HFFc6 (cell line): ENCODE measurements at places on chromosomes 7 and 10.

GRCh38 chr7:68133045-68133444 is 1136.4 kb downstream of the TYW1 start:
- DNase-seq = no peak

DNA sequence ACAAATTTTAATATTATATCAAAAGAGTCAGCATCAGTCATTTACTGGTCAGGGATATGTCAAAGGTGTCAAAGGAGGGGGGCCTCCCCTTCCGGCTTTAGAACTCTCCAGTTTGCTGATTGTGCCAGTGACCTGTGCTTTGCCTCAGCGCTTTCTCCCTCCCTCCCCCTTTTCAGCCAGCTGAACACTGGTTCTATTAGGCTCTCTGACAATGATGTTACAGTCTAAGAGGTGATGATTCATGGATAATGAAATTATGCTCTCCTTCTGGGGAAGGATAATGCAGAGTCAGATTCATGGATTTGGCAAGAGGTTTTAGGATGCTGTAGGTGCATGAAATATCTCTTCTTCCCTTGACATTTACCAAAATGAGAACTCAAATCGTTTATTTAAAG is 6.1 kb downstream of the LRRTM3 start:
- no peak for DNase-seq

DNA sequence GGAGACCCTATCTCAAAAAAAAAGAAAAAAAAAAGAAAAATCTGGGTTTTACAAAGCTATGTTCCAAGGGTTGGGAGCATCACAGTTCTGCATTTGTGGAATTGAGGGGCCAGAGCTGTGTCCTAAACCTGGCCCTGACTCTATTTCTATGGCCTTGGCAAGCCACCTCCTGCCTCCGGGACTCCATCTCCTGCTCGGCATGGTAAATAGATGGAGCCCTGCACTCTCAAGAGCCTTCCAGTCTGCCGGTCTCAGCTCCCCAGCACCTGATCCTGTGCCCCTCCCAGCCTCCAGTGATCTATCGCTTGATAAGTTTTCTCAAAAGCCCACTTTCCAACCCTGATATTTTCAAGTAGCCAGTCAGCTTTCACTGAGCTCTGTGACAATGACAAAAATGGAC is 43.0 kb downstream of the KCNH2 start:
- no peak for DNase-seq

DNA sequence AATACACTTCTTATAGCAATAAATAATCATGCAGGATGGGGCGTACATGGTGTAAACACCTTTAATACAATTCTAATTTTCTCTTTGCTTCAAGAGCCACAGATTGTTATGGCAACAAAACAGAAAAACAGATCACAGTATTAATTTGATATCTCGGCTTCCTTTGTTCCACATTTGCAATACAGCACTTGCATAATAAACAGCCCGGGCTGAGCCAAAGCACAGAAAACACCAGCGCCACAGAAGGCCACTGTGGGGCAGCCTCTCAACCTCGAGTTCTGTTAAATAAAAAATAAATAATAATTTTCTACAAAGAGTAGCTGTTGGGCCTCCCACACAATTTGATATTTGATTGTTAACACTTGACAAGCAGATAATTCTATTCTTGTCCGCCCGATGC is 255.9 kb downstream of the USP6NL start:
- no peak for DNase-seq

- DNase-seq = peak; percentile 52
Measured at GRCh38 chr7:106329971-106330733, 45.4 kb upstream of the NAMPT start.

DNA sequence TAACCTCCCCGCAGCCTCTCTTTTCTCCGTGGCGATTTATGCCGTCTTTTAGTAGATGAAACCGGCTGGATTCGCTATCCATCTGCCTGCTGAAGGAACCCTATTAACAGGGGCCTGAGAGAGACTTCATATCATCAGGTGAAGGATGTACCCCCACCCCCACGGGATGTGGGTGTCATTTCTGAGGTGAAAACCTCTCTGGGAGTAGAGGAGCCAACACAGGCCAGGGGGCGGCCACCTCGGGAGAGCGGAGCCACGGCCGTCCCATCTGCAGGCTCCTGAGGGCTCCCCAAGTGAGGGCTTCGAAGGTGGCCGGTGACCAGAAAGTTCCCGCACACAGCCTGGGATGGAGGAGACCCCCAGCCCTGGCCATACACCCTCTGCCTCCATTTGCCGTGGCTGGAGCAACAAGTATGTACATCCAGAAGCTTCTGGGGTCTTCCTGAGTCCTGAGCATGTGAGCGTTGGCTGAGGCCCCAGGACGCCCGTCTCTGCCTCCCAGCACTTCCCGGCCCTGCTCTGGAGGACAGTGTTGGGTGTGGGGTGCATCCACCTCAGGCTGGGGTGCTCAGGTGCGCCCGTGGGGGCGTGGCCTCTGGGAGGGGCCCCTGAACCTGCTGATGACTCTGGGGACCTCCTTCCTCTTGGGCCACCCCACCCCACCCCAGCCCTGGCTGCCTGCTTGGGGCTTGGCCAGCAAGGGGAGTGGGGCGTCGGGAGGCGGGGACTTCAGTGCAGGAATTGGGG is 84.7 kb downstream of the NKX6-2 start:
- no peak for DNase-seq

- no peak for DNase-seq
Measured at GRCh38 chr7:139749545-139749944, 28.3 kb downstream of the HIPK2 start.

DNA sequence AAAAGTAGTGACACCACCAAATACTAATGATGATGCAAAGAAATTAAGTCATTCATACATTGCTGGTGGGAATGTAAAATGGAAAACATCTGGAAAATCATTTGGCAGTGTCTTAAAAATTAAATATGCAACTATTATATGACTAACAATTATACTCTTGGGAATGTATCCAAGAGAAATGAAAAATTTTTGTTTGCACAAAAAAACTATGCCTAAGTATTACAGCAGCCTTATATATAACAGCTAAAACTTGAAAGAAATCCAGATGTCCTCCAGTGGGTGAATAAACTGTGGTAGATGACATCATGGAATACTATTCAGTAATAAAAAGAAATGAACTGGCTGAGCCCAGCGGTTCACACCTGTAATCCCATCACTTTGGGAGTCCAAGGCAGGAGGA is 132.0 kb downstream of the NEBL start:
- DNase-seq = no peak
